ENCODE measurements at places on chromosomes 16 and 17. TPM values are rescaled to one million over a fixed set of nuclear protein-coding genes. Genes with fewer than 3 reads are reported as not detected.

CDH11 gene
- total RNA-seq = 7.3 TPM

MILR1 gene
- 3.4 TPM for total RNA-seq

GP2 gene
- not detected for total RNA-seq

ACSM5 gene
- 1.2 TPM for total RNA-seq

DNA sequence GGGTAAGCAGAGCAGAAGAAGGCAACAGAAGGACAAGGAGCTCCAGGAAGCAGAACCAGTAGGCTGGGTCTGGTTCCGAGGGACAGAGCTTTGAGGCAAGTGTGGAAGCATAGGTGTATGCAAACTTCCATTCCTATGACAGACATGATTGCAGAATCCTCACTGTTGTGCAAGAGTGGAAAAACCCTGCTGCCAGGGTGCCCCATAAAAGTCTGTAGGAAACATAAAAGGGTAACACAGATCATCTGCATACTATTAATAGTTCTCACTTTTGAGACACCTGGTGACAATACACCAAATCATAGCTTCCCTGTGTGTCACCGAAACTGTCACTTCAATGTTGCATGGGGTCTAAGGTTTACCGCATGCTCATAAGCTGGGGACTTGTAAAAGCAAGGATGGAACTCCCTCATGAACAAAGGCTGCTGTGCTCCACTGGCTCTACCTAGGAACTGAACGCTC lies 39.7 kb downstream of the ARHGAP17 start:
- DNase-seq = no peak

- DNase-seq = no peak
Observed at GRCh38 chr17:64984181-64984580, 64.9 kb upstream of the LRRC37A3 start.

GRCh38 chr16:7680296-7680695 lies 347.7 kb downstream of the RBFOX1 start:
- no peak for DNase-seq

- DNase-seq = peak; percentile 45
Observed at GRCh38 chr17:80861892-80862291, 129.7 kb upstream of the CHMP6 start.

DNA sequence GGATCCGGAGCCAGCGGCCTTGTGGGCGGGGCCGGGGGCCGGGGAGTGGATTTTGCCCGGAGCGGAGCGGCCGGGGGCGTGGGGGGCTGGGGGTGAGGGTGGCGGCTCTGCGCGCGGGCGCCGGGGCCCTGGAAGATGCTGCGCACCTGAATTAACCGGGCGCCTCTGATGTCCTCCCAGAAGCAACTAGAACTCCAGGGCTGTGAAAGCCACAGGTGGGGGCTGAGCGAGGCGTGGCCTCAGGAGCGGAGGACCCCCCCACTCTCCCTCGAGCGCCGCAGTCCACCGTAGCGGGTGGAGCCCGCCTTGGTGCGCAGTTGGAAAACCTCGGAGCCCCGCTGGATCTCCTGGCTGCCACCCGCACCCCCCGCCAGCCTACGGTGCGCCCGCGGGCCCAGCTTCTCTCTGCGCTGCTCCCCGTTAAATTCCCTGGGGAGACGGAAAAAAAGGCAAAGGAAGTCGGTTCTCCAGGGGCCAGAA lies 549 bp downstream of the SLC26A11 start:
- DNase-seq = no peak

DNA sequence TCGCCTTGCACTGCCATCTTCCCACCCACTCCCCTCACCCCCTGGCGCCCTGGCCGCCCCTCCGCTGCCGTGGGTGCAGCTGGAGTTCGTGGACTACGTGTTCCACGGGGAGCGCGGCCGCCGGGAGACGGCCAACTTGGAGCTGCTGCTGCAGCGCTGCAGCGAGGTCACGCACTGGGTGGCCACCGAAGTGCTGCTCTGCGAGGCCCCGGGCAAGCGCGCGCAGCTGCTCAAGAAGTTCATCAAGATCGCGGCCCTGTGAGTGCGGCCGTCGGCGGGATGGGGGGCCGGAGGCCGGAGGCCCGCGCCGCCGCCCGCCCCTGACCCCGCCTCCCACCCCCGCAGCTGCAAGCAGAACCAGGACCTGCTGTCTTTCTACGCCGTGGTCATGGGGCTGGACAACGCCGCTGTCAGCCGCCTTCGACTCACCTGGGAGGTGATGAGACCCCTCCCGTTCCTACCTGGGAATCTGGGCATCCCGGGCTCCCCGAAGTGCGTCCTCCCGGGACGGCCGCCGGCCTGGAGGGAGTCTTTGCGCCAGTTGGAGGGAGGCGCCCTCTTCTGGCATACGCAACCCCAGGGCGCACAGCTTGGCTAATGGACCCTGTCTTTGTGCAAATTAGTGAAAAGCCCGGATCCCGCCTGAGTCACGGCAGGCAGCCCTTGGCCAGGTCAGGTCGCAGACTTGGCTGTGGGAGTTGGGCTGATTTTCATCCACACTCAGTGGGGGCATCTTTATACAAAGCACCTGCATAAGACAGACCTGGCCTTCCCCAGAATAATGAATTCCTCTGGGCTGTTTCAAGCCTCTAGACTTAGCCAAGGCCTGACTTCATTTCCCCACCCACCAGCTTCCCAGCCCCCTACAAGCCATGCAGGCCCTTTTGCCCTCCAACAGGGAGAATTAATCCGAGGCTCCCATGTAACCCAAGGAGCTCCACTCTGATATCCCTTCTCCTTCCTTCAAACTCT lies 14.3 kb downstream of the RAPGEFL1 start:
- DNase-seq = peak; percentile 86

GRCh38 chr17:7849130-7849750 lies 5.6 kb upstream of the TMEM88 start:
- no peak for DNase-seq

Measured in left ventricle myocardium superior (tissue), 1 donor.